ENCODE measurements at places on chromosomes 12 and 14. TPM values are rescaled to one million over a fixed set of nuclear protein-coding genes. Genes with fewer than 3 reads are reported as not detected.
A peak's percentile ranks its signal among the peaks of the same experiment; 100 is the strongest.

The RIPK3 gene
- 3.0 TPM for total RNA-seq

The CHGA gene
- not detected for total RNA-seq

The DDN gene
- total RNA-seq: not detected

The CLEC1A gene
- 5.6 TPM for total RNA-seq

The CD27 gene
- total RNA-seq: 0.45 TPM

The TTC9 gene
- total RNA-seq: 0.08 TPM

- no peak overlapping the region for H3K27ac ChIP-seq
- no peaks in the 10 kb centered on the region for H3K27me3 ChIP-seq
- DNase-seq: no peak
- no peaks in the 10 kb centered on the region for H3K4me1 ChIP-seq
- H3K36me3 ChIP-seq: no peaks in the 10 kb centered on the region
These were observed 105.8 kb downstream of the SPTSSA start for GRCh38 chr14:34356264-34356654.

GRCh38 chr12:65999564-66000280, 130.8 kb downstream of the LLPH start:
- no peaks in the 10 kb centered on the region for H3K27me3 ChIP-seq
- DNase-seq: no peak
- no peak overlapping the region for H3K4me3 ChIP-seq
- no peaks in the 10 kb centered on the region for H3K36me3 ChIP-seq

GRCh38 chr14:73757876-73758391, 43.8 kb upstream of the PNMA1 start:
- H3K4me3 ChIP-seq: peak overlapping the region; percentile 56
- H3K36me3 ChIP-seq: no peaks in the 10 kb centered on the region
- H3K27me3 ChIP-seq: no peaks in the 10 kb centered on the region
- peak overlapping the region; percentile 89 for H3K27ac ChIP-seq
- H3K4me1 ChIP-seq: peaks cover 49% of the 10 kb centered on the region
- DNase-seq: peak; percentile 40

GRCh38 chr14:57982804-57983634, 117.1 kb upstream of the SLC35F4 start:
- DNase-seq: peak; percentile 39
- H3K4me1 ChIP-seq: no peaks in the 10 kb centered on the region
- no peaks in the 10 kb centered on the region for H3K36me3 ChIP-seq
- H3K27me3 ChIP-seq: no peaks in the 10 kb centered on the region

- no peak overlapping the region for H3K4me3 ChIP-seq
- no peak for DNase-seq
- H3K4me1 ChIP-seq: no peaks in the 10 kb centered on the region
- peaks cover 5% of the 10 kb centered on the region for H3K27me3 ChIP-seq
- H3K27ac ChIP-seq: no peak overlapping the region
These were observed 892.9 kb upstream of the USP15 start for GRCh38 chr12:61367281-61367785.

GRCh38 chr12:13602172-13602571, 379.2 kb downstream of the GRIN2B start:
- H3K4me3 ChIP-seq: no peak overlapping the region
- DNase-seq: no peak
- no peak overlapping the region for H3K27ac ChIP-seq
- no peaks in the 10 kb centered on the region for H3K27me3 ChIP-seq
- no peaks in the 10 kb centered on the region for H3K36me3 ChIP-seq
- no peaks in the 10 kb centered on the region for H3K4me1 ChIP-seq

DNA sequence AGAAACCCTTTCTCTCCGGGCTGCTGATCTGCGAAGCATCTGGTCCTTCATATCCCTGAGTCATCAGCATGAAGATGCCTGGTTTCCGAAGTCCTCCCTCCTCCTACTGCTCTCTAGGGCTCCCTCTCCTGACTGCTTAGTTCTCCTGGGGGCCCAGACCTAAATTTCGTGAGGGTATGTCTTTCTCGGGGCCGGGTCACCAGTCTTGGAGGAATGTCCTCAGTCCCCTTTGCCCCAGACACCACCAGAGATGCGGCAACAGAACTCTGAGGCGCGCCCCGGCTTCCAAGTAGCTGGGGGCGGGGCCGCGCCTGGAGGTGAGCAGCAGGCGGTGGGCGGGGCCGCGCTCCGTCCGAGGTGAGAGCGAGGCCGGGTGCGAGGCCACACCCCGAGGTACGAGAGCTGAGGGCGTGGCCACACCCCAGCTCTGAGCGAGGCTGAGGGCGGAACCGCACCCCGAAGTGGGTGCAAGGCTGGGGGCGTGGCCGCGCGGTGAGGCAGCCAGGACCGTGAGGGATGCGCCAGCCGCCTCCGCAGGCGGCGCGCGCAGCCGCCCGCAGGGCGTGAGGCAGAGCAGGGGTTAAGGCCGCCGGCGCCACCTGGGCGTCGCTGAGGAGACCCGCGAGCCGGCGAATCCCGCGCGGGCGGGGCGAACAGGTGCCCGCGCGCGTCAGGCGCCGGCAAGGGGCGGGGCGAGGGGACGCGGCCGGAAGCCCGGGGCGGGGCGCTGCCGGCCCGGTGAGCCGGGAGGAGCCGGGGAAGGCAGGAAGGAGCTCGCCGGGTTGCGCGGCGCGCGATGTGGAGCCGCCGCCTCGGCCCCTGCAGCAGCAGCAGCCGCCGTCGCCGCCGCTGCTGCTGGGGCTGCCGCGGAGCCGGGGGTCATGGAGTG, at the start of gene BICDL1:
Gene BICDL1, plus strand, starts transcription at position 765 of the 889 bp plus-strand sequence. CDS start 633 bp downstream, outside the sequence.
- peak; percentile 61 for DNase-seq
- peak within 1 kb of the TSS; percentile 39 for H3K4me3 ChIP-seq
- peaks cover 11% of the 10 kb centered on the region for H3K4me1 ChIP-seq
- H3K27me3 ChIP-seq: no peaks in the 10 kb centered on the region

GRCh38 chr14:28130610-28131284, 635.8 kb upstream of the FOXG1 start:
- H3K4me1 ChIP-seq: no peaks in the 10 kb centered on the region
- no peak overlapping the region for H3K4me3 ChIP-seq
- H3K36me3 ChIP-seq: no peaks in the 10 kb centered on the region
- no peak overlapping the region for H3K27ac ChIP-seq
- no peaks in the 10 kb centered on the region for H3K27me3 ChIP-seq

GRCh38 chr14:74552623-74553022, 59.1 kb downstream of the ISCA2 start:
- no peaks in the 10 kb centered on the region for H3K27me3 ChIP-seq
- no peaks in the 10 kb centered on the region for H3K36me3 ChIP-seq
- no peak overlapping the region for H3K27ac ChIP-seq
- H3K4me1 ChIP-seq: peaks cover 19% of the 10 kb centered on the region

DNA sequence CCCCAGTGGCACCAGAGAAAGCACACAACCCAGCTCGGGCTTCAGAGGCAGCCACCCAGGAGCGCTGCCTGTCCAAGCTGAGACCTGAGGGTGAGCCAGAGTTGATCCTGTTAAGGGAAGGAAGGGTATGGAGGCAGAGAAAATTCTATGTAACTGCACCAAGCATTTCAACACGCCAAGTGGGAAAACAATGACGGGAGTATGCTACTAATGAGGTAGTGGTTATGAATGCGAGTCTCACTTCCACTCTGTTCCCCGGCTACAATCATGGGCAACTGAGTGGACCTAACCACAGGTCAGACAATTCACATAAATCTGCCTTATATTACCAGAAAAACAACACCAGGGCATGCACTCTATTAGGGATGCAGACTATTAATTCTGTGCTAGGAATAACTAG, 9.9 kb downstream of the ATG14 start:
- no peaks in the 10 kb centered on the region for H3K36me3 ChIP-seq
- DNase-seq: no peak
- peaks cover 6% of the 10 kb centered on the region for H3K4me1 ChIP-seq
- no peak overlapping the region for H3K27ac ChIP-seq

- DNase-seq: no peak
- H3K27me3 ChIP-seq: no peaks in the 10 kb centered on the region
- H3K4me1 ChIP-seq: no peaks in the 10 kb centered on the region
- H3K4me3 ChIP-seq: no peak overlapping the region
These were observed 34.9 kb downstream of the CCDC177 start for GRCh38 chr14:69539631-69540410.

DNA sequence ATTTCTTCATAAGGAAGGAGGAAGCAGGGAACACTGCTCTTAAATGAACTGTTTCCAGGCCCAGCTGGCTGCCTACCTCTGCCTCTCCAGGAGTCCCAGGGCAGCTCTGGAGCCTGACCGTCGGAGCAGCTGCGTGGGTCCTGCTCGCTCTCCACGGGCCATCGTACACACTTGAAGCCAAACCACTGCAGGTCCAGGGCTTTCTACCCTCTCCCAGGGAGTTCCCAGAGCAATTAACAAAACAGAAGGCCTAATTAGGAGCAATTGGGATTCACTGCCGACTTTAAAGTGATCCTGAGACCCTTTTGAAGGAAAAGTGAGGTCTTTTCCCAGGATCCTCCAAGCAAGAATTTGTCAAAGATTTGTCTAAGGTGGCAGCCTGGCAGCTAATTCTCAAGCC, 76.9 kb downstream of the OTX2 start:
- no peak overlapping the region for H3K27ac ChIP-seq
- H3K27me3 ChIP-seq: no peaks in the 10 kb centered on the region
- no peak overlapping the region for H3K4me3 ChIP-seq
- no peak for DNase-seq
- H3K36me3 ChIP-seq: no peaks in the 10 kb centered on the region
- H3K4me1 ChIP-seq: peaks cover 1% of the 10 kb centered on the region

DNA sequence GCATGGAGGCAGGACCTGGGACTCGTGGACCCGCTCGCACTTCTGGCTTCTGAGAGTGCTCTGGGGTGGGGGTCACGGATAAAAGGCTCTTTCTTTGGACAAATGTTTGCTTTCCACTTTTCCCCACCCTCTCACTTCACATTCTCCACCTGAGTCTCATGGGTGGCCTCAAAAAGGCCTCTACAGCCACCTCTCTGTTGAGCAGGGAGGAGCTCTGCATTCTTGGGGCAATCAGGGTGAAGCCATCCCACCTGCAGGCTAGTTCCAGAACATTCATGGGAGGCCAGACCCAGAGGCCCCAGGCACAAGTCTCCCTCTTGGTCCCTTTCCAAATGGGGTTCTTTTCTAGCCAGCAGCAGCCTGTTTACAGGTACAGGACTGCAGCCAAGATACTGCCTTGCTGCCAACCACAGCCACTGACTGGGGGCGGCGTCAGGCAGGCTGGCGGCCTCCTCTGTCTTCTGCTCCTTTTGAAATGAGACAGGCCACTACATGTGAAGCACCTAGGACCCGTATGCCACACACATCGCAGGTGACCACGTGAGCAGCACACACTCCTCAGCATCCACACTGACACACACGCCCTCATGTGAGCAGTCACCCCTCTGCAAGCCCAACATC, 18.2 kb upstream of the CEBPE start:
- H3K4me1 ChIP-seq: peaks cover 2% of the 10 kb centered on the region
- H3K4me3 ChIP-seq: no peak overlapping the region
- no peak for DNase-seq
- H3K27me3 ChIP-seq: no peaks in the 10 kb centered on the region

DNA sequence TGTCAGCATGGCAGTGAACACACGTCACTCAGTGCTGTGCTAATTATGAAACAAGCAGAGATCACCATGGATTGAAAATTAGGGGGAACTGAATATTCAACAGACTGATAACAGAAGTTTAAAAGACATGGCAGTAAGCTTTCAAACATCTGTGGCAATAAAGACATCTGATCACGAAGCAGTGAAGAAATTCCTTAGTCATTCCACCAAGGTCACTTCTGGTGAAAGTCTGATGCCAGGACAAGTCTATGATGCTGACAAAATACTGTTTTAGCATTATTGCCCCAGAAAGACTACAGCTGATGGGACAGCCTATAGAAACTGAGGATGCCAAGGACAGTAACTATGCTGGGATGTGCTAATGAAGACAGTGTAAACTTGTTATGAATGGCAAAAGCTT, 126.9 kb upstream of the RBM19 start:
- H3K4me3 ChIP-seq: no peak overlapping the region
- H3K27ac ChIP-seq: no peak overlapping the region
- no peaks in the 10 kb centered on the region for H3K4me1 ChIP-seq
- no peaks in the 10 kb centered on the region for H3K36me3 ChIP-seq
- no peaks in the 10 kb centered on the region for H3K27me3 ChIP-seq
- DNase-seq: no peak

- no peaks in the 10 kb centered on the region for H3K27me3 ChIP-seq
- no peak overlapping the region for H3K27ac ChIP-seq
- no peak overlapping the region for H3K4me3 ChIP-seq
- no peaks in the 10 kb centered on the region for H3K4me1 ChIP-seq
- DNase-seq: no peak
These were observed 60.1 kb downstream of the KLHL28 start for GRCh38 chr14:44901696-44902095.

DNA sequence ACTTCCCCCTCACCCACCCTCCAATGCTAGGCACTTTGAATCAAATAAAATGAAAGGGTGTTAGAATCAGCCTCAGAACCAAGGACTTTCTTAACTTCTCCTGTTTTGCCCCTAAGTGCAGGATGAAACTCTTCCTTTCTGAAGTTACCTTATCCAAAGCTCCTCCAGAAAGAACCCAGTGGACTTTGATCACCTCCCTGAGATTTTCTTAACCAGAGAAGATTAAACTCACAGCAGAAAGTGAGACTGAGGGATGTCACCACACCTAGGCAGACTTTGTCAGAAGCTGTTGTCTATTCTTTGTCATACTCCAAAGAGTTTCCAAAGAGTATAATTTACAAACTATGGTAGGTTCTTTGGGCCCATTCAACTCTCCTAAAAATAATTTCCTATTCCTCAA, 14.2 kb upstream of the RNASE3 start:
- no peaks in the 10 kb centered on the region for H3K4me1 ChIP-seq
- H3K4me3 ChIP-seq: no peak overlapping the region
- DNase-seq: no peak
- no peaks in the 10 kb centered on the region for H3K36me3 ChIP-seq
- no peak overlapping the region for H3K27ac ChIP-seq

DNA sequence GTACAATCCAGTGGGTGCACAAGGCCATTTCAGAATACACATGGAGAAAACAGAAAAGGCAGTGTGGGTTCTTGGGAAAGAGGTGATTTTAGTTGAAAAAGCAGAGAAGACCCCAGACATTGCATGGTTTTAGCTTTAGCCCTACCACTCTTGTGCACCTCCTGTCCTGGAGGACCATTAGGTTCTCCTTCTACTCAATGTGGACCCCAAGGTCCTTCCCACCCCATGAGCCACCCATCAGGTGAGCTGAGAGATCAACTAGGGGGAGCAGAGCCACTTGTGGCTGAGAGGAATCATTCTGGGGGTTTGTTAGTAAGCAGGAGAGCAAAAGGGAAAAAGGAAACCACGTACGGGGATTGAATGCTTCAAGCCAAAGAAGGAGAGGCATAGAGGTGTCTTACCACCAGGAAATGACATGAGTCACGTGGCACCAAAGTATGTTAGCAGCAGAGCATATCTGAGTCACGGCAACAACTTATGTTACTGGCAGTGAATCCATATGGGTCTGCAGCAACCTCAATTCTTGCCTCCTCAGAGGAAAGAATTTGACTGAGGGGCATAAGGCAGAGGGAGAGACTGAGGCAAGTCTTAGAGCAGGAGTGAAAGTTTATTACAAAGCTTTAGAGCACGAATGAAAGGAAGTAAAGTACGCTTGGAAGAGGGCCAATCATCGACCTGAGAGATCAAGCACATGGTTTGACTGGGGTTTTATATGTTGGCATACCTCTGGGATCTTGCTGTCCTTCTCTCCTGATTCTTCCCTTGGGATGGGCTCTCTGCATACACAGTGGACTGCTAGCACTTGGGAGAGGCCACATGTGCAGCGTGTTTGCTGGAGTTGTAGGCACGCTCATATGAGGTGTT, 73.9 kb downstream of the HSD17B6 start:
- no peak overlapping the region for H3K27ac ChIP-seq
- no peak for DNase-seq
- H3K36me3 ChIP-seq: no peaks in the 10 kb centered on the region
- H3K4me3 ChIP-seq: no peak overlapping the region
- H3K27me3 ChIP-seq: no peaks in the 10 kb centered on the region

- DNase-seq: no peak
- no peak overlapping the region for H3K27ac ChIP-seq
- no peaks in the 10 kb centered on the region for H3K27me3 ChIP-seq
- H3K4me3 ChIP-seq: no peak overlapping the region
- H3K4me1 ChIP-seq: peaks cover 2% of the 10 kb centered on the region
- no peaks in the 10 kb centered on the region for H3K36me3 ChIP-seq
These were observed 61.1 kb downstream of the PRMT8 start for GRCh38 chr12:3551976-3552725.
